DMS153 (cell line): ENCODE measurements at places on chromosomes 5 and 9.

GRCh38 chr5:5968981-5969380 is 409.4 kb downstream of the MED10 start:
- no peak for DNase-seq

GRCh38 chr5:87302061-87302460 is 34.4 kb downstream of the RASA1 start:
- no peak for DNase-seq

DNA sequence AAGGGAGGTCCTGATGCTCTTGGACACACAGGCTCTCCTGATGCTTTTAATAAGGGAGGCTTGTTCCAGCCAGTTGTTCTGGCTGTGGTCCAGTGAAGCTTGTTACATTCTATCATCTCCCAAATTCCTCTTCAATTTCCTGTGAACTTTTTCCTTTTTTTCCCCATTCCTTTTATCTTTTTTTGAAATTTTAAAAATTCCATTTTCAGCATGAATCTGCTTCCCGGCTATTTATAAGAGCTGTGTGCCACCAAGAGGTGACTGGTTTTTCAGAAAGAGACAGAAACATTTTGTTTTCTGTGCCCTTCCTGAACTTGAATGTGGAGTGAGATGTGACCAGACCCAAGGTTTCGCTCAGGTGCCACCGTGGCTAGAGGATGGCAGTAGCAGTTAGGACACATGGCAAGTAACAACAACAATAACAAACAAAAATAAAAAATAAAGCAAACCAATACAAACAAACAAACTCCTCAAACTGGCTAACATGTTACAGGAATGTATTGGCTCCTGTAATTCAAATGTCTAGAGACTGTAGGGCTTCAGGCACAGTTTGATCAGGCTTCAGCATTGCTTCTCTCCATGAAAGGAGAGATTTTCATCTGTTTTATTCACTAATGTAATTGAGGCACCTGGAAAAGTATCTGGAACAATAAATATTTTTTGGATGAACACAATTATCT is 121.1 kb downstream of the BOD1 start:
- no peak for DNase-seq

DNA sequence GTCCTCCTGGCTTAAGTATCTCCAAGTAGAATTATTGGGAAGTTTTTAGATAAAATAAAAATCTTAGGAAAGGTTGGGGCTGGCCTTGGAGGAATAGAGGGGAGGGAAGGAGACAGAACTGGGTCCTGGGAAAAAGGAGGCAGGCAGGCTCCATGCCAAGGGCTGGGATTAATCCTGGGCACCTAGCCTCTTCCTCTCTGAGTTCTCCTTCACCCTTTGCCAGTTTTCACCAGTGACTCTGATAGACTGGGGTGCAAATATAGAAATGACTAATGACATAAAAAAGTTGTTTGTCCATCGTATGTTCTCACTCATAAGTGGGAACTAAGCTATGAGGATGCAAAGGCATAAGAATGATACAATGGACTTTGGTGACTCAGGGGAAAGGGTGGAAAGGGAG is 81.9 kb downstream of the RMI1 start:
- no peak for DNase-seq

GRCh38 chr9:16675131-16675530 is 195.3 kb downstream of the BNC2 start:
- no peak for DNase-seq

DNA sequence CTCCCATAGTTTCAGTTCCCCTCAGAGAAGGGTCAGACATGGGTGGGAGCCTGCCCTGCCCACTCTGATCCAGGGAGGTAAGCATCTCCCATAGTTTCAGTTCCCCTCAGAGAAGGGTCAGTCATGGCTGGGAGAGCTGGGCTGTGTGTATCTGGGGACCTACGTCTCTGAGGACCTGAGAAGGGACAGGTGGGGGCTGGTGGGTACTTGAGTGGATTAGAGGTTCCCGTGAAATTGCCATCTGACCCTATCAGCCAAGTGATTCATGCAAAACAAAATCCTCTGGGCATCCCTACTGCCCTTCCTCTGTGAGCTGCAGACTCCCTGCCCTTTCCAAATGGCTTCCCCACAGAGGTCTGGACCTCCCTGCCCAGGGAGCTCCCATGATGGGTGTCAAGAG is 3.9 kb downstream of the ENHO start:
- no peak for DNase-seq

GRCh38 chr9:128061275-128061960 is 5.7 kb downstream of the NAIF1 start:
- no peak for DNase-seq

- no peak for DNase-seq
Measured at GRCh38 chr9:108271236-108271635, 584.5 kb downstream of the ACTL7B start.

DNA sequence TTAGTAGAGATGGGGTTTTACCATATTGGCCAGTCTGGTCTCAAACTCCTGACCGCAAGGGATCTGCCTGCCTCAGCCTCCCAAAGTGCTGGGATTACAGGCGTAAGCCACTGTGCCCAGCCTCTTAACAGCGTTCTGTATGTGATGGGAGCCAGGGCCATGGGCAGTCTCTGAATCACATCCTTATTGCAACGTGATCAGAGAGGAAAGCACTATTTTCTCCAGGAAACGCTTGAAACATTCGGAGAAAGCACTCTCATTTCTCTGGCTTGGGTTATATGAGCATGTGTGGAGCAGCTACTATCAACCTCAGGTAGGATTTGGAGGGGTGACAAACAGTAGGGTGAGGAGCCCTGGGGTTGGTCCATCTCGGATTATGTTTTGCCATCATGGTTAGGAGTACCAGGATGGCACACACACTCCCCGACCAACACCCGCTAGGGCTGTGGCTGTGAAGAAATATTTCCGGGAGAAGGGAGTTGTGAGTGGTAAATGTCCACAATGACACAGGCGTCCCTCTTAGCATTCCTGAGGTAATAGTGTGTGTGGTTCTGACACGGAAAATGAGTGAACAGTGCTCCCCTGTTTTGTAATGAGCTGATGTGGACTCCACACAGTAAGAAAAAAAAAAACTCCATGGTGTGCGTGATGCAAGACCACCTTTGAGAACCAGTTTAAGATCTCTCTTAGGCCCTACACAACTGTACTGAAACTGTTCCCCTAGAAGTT is 406.2 kb upstream of the ZNF608 start:
- no peak for DNase-seq

DNA sequence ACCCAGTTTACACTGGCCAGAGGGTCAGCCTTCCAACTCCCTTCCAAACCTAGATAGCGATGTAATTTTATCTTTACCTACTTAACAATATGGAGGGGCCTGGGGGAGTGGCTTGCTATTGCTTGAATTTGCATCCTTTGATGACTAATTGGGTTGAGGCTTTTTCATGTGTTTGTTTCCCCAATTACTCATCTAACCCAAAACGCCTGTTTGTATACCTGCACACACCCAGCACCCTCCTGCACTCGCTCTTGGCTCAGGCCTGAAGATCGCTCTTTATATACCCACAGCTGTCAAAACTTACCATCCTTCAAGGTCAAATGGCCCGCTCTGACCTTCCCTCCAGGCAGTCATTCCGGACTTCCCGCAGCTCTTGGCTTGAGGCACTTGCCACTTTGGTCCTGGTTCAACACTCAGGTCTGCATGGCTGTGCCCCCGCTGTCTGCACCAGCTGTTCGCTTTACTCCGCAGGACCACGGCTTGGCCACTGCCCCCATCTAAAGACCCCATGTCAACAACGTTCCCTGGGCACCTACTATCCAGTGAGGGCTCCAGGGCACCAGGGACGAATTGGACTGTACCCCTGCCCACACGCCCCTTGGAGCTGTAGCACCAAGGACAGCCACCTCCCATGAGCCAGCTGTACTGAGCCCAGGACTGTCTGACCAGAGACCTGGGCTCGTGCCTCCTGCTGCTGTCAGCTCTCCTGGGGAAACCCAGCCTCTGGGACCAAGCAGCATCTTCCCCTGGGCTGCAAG is 76.1 kb upstream of the ADAMTS2 start:
- DNase-seq = no peak
